ENCODE measurements at places on chromosomes 5 and 9. TPM values are rescaled to one million over a fixed set of nuclear protein-coding genes. Genes with fewer than 3 reads are reported as not detected.

- DNase-seq: peak; percentile 73
Observed at GRCh38 chr5:166772770-166773169, 1518.7 kb upstream of the WWC1 start.

GRCh38 chr5:104702212-104702611 is 1139.6 kb upstream of the NUDT12 start:
- DNase-seq: no peak

- peak; percentile 93 for DNase-seq
Observed at GRCh38 chr9:27539479-27540441, 10.1 kb upstream of the MOB3B start.

GRCh38 chr5:139453683-139454567 is 8.6 kb downstream of the ECSCR start:
- DNase-seq: no peak

DNA sequence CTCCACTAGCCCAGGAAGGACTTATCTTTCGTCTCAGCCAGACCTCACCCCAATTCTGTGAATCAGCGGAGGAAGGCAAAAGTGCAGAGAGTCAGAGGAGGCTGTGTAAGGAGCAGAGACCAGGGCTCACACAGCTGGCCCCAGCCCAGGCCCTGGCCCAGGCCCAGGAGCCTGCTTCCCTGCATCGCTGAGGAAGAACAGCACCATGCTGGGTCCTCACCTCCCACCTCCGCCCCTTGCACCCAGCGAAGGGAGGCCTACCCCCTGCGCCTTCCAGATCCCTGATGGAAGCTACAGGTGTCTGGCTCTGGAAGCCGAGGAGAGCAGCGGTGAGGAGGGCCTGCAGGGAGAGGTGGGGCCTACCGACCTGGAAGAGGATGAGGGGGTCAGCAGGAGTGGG is 22.3 kb upstream of the SYNPO start:
- DNase-seq: peak; percentile 42

DNA sequence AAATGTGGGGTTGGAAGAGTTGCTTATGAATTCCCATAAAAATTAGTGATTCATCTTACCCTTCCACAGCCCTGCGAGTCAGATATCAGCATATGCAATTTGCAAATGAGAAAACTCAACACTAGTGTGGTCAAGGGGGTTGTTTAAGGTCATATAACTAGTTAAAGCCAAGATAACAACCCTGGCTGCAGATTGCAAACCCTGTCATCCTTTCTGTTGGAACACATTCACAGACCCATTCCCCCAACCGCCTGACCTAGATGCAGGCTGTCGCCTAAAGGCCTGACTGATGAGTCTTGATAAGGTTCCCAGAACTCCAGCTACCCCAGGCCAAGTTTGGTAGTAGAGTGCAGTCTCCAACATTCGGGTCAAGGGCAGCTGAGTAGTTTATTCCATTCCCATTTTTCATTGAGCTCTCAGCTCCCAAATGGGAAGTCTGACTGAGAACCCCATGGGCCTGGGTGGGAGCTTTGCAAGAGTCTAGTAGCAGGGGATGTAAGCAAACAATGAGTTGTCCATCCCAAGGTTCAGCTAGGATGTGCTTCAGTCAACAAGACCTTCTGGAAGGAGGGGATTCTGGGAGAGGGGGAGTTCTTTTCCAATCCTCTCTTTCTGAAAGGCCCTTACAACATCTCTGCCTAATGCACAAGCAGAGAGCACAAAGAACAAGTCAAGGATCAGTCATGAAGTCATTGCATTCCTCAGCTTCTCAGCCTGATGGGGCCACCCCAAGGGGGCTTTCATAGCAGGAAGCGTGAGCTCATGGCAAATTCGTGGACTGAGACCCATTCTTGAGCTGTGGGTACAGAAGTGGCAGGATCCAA is 40.3 kb downstream of the ADAM19 start:
- DNase-seq: peak; percentile 92

- no peak for DNase-seq
Observed at GRCh38 chr5:128766406-128766805, 198.9 kb upstream of the SLC27A6 start.

GRCh38 chr5:59137846-59138245 is 555.0 kb downstream of the RAB3C start:
- DNase-seq: no peak

The OXCT1 gene
- total RNA-seq: 19.6 TPM

The CDX1 gene
- under 0.01 TPM for total RNA-seq

The HRCT1 gene
- 0.97 TPM for total RNA-seq

The OR13C4 gene
- total RNA-seq: not detected

The AMBP gene
- not detected for total RNA-seq

The FAM81B gene
- total RNA-seq: not detected

Data from fibroblast of villous mesenchyme (primary cell).